ACHN (cell line): ENCODE measurements at places on chromosomes 1 and 21.

DNA sequence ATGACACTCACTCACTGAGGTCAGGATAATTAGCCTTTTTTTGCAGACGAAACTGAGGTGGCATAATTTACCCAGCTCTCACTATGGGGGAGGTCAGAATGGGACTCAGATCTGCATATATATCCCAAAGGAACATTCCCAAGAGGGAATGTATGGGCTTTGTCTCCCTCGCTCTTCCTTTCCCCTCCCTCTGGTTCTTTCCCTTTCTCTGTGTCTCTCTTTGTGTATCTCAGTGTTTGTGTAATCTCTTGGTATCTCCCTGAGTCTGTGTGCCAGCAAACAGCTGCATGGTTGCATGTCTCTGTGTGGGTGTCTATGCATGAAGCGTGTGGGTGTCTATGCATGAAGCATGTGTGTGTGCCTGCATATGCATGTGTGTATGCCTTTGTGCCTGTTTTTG is 4.7 kb downstream of the TMEM39B start:
- no peak for DNase-seq

DNA sequence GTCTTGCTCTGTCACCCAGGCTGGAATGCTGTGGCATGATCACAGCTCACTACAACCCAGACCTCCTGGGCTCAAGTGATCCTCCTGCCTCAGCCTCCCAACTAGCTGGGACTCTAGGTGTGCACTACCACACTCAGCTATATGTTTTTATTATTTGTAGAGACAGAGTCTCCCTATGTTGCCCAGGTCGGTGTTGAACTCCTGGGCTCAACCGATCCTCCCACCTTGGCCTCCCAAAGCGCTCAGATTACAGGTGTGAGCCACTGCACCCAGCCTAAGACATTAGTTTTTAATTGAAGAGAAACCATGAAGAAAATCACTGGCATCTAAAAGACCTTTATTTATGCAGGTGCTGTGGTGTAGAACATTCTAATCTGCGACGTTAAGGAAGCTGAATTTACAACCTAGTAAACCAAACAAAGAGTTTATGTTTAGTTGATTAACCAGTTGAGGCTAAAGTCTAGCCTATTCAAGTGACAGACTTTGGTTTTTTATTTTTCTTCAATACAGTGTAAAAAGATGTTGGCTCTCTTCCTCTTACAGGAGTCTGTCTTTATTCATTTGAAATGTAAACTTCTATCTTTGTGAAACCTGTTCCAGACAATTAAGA is 52.5 kb upstream of the NBL1 start:
- DNase-seq, result no peak

DNA sequence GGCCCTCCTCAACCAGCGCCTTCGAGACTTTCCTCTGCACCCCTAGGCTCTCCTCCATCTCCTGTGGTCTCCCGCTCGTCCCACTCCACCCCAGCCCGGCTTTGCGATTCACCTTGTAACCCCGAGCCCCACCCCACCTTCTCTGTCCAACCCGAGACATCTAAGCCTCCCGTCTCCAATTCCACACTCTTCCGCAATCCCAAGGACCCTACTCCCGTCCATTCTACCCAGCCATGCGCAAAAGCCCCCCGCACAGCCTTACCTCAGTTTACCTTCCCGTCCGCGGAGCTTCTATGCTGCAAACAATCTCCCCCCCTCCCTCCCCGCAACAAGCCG is 174 bp downstream of the SH3BP5L start:
- no peak for DNase-seq

DNA sequence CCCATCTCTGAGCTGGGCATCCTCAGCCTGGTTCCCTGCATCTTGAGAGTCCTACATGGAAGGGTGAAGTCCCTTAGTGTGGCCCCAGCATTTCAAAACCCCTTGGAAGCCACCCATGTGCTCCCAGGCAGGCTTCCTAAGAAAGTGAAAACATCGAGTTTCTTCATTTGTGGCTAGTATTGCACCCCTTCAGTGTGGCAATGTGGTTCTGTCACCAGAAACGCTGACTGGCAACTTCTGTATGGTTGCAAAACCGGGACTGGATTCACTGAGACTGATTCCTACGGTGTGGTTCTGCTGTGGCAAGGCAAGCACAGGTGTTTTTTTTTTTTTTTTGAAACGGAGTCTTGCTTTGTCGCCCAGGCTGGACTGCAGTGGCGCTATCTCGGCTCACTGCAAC is 9.0 kb upstream of the IFNGR2 start:
- DNase-seq, result no peak

GRCh38 chr21:46054451-46054881 is 43.4 kb upstream of the COL6A2 start:
- DNase-seq, result no peak

- DNase-seq, result no peak
These were observed 5.7 kb upstream of the GNL2 start for GRCh38 chr1:37601441-37601840.

DNA sequence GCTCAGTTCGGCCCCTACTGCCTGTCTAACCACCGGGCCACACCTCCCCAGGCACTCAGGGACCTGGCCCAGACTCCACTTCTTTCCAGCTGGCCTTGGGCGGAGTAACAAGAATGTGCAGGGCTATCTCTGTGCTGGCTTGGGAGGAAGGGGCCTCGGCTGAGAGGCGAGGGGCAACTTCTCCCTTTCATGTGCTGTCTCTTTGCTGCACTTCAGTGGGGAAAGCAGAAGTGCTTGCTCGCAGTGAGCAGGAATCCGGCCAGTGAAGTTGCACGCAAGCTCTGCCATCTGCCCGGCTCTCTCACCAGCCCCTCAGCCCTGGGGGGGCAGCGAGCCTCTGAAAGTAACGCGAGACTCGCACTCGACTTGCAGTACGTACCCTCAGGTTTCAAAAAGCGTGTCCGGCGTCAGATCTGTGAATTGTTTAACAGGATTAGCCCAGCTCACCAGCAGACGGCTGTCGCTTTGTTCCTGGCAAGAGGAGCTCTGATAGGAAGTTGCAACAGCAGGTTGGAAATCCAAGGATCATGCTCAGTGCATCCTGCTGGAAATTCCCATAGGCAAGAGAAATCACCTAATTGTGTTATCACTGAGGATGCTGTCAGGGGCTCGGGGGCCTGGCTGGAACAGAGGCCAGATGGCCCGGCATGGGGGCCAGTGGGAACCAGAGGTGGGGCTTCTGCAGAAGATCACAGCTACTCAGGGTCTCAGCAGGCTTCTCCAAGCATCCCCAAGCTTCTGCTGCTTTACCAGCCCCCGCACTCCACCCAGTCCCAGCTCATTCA is 221.1 kb downstream of the NPHP4 start:
- DNase-seq, result no peak

DNA sequence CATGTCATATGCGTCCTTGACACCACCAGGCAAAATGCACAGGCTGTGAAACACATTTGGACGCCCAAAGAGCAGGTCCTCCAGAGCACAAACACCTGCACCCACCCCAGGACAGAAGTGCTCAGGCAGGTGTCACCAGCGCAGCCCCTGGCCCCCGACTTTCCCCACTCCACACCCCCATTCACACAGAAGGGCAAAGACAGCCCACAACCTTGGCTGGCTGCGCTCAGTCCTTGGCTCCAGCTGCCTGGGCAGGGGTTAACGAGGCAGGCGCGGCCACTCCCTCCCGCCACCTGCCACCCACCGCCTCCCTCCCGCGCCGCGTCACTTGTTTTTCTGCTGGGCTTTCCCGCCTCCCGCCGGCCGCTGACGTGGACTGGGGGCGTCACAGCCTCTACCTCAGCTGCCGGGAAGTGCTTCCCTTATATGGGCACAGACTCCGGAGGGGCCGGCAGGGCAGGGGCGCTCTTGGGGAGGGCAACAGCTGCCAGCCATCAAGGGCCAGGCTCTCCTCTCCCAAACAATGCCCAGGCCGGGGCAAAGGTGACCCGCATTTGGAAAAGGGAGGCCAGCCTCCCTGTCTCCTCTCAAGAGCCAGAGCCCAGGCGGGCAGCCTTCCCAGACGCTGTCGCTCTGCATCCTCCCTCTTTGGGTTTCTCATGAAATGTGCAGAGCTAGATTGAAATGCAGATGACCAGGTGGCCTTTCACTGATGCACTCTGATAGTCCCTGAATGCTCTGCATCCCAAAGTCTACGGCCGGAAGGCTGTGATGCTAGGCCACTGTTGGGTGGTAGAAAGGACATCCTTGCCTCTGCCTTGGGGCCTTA is 14.8 kb upstream of the BTG2 start:
- DNase-seq, result peak; percentile 79

DNA sequence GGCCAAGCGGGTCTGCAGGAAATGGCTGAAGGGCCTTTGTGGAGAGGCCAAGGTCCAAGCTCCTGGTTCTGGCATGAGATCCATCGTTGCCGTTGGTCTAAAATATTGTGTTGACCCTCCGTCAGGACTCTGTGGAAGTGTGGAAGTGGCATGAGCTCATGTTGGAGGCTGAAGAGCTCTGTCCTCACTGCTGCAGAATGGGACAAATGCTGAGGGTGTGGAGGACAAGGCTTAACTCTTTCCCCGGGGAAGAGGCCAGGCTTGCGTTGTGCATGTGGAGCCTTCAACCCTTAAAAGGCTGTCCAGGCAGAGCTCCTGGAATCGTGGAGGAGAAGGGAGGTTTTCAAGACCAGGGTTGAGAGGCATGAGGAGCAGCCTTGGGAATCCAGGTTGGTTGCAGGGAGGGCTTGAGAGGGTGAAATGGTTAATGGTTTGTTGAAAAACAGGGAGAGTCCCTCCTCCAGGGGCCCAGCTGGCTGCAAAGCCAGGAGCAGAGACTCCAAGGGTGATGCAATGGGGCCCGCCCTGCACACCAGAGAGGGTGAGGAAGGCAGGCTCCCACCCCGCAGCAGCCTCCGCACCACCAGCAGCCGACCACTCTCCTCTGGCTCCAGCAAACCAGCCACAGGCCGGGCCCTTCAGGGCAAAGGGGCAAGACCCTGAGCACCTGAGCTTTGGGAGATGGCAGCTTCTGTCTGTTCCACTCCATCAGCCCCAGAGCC is 6.7 kb upstream of the AHCYL1 start:
- no peak for DNase-seq

- DNase-seq, result peak; percentile 50
These were observed 54.6 kb upstream of the PRKACB start for GRCh38 chr1:84089465-84089864.

GRCh38 chr1:178371933-178372388 is 124.8 kb downstream of the CLEC20A start:
- no peak for DNase-seq

GRCh38 chr1:23899070-23899469 is 14.1 kb downstream of the CNR2 start:
- DNase-seq, result no peak

DNA sequence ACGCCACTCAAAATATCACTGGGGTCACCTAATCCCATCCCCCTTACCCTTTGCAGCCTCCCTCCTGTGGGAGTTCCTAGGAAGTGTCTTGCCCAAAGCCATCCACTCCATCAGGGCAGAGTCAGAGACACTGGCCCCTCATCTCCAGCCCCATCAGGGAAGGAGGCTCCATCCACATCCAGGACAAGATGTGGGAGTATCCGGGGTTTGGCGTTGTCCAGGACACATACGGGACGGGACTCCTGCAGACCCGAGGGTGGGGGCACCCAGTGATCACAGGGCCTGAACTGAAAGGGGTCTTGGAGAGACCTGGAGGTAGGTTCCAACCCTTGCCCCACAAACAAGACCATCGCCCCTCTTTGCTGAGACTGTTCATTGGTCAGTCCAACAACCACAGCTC is 348.2 kb downstream of the MATN1 start:
- no peak for DNase-seq

DNA sequence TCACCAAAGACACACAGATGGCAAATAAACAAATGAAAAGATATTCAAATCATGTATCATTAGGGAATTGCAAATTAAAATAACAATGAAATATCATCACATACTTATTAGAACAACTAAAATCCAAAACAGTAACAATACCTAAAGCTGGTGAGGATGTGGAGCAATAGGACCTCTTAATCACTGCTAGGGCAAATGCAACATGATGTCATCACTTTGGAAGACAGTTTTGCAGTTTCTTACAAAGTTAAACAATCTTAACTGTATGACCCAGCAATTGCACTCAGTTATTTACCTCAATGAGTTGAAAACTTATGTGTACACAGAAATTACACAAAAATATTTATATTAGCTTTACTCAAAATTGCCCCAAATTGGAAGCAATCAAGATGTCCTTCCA is 47.3 kb downstream of the SELENOF start:
- DNase-seq, result no peak

DNA sequence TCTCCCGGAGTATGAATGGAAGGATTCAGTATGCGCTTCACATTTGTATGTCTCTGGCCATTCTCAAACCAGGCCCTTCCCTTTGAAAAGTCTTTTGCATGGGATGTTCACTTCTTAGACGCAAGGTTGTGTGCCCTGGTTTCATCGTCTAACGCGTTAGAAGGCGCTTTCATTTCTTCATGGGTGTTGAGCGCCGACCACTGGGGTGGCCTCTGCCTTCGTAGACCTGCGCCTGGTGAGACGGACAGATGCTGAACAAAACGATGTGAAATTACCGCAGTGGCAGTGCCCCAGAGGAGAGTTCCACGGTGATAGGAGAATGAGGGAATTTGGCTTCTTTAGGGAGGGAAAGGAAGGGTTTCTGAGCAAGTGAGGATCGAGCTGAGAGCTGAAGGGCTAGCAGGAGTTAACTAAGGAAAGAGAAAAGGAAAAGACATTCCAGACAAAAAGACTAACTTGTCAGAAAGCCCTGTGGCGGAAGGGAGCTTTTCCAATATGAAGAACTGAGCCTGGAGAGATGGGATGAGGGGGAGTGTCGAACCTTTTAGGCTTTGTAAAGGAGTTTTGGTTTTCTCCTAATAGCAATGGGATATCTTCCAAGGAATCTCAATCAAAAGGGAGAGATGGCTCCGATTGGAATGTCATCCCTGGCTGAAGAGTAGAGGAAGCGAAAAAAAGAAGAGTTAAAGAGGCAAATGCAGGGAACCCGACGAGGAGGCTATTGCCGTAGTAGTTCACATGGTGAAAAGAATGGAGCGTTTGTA is 951 bp downstream of the GGPS1 start:
- DNase-seq, result peak; percentile 71

- no peak for DNase-seq
These were observed 62.4 kb downstream of the CD247 start for GRCh38 chr1:167455786-167456446.

DNA sequence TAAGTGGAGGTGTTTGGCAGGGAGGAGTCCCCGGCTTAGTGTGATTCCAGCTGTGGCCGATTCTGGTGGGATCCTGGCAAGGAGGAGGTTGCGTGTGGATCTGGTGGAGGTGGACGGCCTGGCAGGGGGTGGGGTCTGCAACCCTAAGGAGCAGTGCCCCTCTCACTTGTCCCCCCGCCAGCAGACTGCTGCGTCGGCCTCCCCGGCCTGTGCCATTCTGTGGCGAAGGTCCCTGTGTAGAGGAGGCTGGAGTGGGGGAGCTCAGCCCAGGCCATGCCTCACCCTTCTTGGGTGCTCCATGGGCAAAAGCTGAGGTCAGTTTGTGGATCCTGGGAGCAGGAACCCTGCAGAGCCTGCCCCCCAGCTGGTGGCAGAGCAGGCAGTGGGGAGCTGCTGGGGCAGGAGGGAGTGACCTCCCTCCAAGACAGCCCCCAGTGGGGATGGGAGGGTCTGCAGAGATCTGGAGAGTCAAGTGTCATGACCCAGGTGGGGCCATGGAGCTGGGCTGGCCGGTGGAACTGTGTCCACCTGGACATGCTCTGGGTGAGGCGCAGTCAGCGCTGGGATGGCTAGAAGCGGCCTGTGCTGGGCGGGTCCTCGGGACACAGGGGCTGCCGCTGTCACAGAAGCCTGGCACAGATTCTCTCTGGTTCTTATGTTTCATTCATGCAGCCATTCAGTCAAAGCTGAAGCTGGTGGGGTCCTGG is 5.3 kb downstream of the MIB2 start:
- DNase-seq, result no peak

- DNase-seq, result no peak
These were observed 37.6 kb downstream of the MRPL39 start for GRCh38 chr21:25569711-25570110.
